SJSA1 (cell line): ENCODE measurements at places on chromosomes 12 and 14. TPM values are rescaled to one million over a fixed set of nuclear protein-coding genes. Genes with fewer than 3 reads are reported as not detected.

GRCh38 chr12:30792648-30793499 is 38.1 kb upstream of the CAPRIN2 start:
- H3K27ac ChIP-seq, result peak overlapping the region; percentile 87
- H3K36me3 ChIP-seq, result peaks cover 5% of the 10 kb centered on the region; the same call in 1 of the 2 replicates
- peaks cover 46% of the 10 kb centered on the region for H3K4me1 ChIP-seq
- no peak for DNase-seq

DNA sequence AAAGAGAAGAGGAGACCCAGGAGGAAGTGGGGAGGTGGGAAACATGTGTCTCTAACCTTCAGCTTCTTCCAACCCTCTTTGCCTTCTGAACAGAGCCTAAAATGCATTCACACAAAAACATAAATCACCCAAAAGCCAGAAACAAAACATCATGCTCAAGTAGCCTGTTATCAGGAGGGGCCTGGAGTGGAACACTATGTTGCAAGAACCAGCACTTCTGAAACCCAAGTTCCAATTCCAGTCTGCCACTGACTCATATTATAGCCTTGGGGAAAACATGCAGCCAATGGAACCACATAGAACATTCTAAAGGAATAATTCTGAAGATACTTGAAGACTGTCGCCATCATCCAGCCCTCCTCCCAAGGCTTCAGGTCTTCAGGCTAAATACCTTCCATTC is 169.8 kb upstream of the PLXNC1 start:
- H3K36me3 ChIP-seq, result no peaks in the 10 kb centered on the region
- no peaks in the 10 kb centered on the region for H3K4me1 ChIP-seq
- H3K27me3 ChIP-seq, result no peaks in the 10 kb centered on the region
- no peak for DNase-seq
- no peak overlapping the region for H3K27ac ChIP-seq
- H3K4me3 ChIP-seq, result no peak overlapping the region

DNA sequence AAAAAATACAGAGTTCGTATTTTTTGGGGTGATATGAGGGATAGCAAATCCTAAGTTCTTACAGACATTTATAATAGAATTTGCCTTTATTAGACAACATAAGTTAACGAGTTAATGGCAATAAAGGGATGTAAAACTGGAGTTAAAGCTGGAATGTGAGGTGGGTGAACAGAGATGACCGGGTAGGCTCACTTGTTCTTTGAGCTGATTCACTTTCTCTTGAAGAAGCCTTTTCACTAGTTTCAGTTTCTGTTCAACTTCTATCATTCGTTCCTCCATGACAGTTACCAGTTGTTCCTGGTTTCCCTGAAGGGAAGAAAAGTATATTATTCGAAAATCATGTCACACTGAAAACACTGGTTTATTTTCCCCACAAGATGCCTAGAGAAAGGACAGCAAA is 57.7 kb upstream of the SAV1 start:
- H3K36me3 ChIP-seq, result peaks cover 53% of the 10 kb centered on the region
- H3K27me3 ChIP-seq, result no peaks in the 10 kb centered on the region
- peaks cover 16% of the 10 kb centered on the region for H3K4me1 ChIP-seq
- H3K4me3 ChIP-seq, result no peak overlapping the region

DNA sequence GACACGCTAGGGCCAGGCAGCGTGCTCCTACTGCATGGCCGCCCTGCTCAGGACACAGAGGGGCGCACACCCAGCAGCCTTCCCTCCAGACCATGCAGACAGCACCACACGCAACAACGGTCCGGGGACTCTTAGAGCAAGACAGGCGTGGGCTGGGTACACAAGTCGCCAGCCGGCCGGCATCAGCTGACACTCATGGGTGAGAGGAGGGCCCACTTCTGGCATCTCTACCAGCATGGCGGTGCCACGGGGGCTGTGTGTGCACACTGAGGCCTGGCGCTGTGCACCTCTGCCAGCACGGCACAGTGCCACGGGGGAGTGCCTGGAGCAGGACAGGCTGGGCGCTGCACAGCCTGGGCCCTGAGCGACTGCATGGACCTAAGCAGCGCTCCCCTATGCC is 6.7 kb upstream of the BTBD6 start:
- H3K36me3 ChIP-seq, result peaks cover 17% of the 10 kb centered on the region
- no peak for DNase-seq
- H3K4me1 ChIP-seq, result no peaks in the 10 kb centered on the region
- no peaks in the 10 kb centered on the region for H3K27me3 ChIP-seq

DNA sequence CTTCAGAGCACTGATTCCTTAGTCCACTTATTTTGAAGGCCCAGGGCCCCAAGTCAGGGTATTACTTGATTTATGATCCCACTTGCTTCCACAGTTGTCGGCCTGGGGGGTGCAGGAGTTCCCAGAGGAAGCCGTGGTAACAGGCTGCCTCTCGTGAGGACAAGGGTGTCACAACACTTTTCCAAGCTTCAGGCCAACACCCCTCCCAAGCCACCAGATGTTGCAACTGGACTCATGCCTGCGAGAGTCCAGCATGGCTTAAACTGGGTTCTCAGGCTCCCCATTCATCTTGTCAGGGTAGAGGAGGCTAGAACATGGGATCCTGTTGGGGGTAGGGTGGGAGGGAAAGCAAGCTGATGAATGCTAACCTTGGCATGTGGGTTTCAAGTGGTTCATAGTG is 56.1 kb downstream of the BMP4 start:
- peaks cover 9% of the 10 kb centered on the region for H3K4me1 ChIP-seq
- DNase-seq, result no peak
- H3K4me3 ChIP-seq, result no peak overlapping the region
- no peaks in the 10 kb centered on the region for H3K36me3 ChIP-seq

Gene OR6C2
- total RNA-seq, result not detected in 2 replicates

DNA sequence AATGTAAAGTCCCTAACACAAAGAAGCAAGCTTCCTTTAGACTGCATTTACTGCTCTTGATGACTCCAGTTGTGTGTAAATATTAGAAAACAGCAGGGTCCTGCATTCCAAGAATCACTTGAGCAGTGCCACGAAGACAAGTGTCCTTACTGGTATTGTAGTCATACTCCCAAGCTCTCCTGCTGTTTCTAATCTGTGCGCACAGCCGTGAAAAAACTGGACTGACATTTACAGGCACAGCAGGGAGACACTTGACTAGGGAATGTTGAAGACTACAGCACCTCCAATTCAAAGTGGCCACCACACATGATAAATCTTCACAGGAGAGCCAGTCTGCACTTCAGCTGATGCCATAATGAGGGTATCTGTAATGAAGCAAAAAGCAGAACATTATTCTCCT is 91.4 kb downstream of the VRK1 start:
- H3K27me3 ChIP-seq, result no peaks in the 10 kb centered on the region
- H3K4me1 ChIP-seq, result no peaks in the 10 kb centered on the region
- DNase-seq, result no peak
- H3K36me3 ChIP-seq, result no peaks in the 10 kb centered on the region
- H3K27ac ChIP-seq, result no peak overlapping the region
- no peak overlapping the region for H3K4me3 ChIP-seq

GRCh38 chr12:47913081-47913480 is 8.3 kb upstream of the VDR start:
- H3K27ac ChIP-seq, result no peak overlapping the region
- no peaks in the 10 kb centered on the region for H3K36me3 ChIP-seq
- peaks cover 6% of the 10 kb centered on the region; the same call in 1 of the 2 replicates for H3K27me3 ChIP-seq
- H3K4me3 ChIP-seq, result no peak overlapping the region
- DNase-seq, result no peak

DNA sequence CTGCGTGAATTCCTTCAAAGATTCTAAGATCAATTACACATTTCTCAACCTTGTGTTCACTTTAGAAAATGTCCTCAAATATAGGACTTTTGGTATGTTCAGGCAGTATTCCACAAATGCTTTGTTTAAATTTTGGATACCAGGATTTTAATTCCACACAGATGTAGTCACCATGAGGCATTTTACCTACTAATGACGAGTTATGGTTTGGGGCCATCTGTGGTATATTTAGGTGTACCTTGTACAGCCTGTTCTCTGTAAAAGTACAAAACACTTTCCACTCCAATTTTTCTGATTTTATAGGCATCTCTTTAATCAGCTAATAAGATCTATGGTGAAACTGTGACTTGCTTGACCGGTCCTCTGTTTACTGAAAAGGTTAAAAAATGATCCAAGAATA is 275.7 kb upstream of the PRICKLE1 start:
- DNase-seq, result no peak
- H3K27me3 ChIP-seq, result no peaks in the 10 kb centered on the region
- no peak overlapping the region for H3K4me3 ChIP-seq
- no peak overlapping the region for H3K27ac ChIP-seq
- no peaks in the 10 kb centered on the region for H3K4me1 ChIP-seq

DNA sequence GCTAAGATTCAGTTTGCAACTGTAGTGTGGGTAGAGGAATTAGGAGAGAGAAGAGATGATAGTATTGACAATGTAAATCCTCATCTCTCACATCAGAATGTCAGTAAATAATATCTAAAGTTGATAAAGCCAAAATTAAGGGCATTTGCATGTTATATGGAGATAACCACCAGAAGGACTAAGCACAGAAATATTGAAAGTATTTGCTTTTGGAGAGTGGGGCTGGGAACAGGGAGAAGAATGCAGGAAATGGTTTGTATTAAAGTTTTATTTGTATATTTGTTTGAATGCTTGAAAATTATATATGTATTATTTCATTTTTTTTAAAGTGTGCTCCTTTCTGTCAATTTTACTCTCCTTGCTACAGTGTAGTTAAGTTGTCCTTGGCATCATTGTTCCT is 491.4 kb downstream of the APAF1 start:
- no peak for DNase-seq
- H3K4me1 ChIP-seq, result no peaks in the 10 kb centered on the region
- H3K36me3 ChIP-seq, result no peaks in the 10 kb centered on the region
- H3K27me3 ChIP-seq, result no peaks in the 10 kb centered on the region
- H3K4me3 ChIP-seq, result no peak overlapping the region

- no peaks in the 10 kb centered on the region for H3K36me3 ChIP-seq
- no peak overlapping the region for H3K4me3 ChIP-seq
- no peak for DNase-seq
- no peak overlapping the region for H3K27ac ChIP-seq
- H3K4me1 ChIP-seq, result peaks cover 5% of the 10 kb centered on the region
- H3K27me3 ChIP-seq, result no peaks in the 10 kb centered on the region
Observed at GRCh38 chr12:47862881-47863280, 41.9 kb downstream of the VDR start.

DNA sequence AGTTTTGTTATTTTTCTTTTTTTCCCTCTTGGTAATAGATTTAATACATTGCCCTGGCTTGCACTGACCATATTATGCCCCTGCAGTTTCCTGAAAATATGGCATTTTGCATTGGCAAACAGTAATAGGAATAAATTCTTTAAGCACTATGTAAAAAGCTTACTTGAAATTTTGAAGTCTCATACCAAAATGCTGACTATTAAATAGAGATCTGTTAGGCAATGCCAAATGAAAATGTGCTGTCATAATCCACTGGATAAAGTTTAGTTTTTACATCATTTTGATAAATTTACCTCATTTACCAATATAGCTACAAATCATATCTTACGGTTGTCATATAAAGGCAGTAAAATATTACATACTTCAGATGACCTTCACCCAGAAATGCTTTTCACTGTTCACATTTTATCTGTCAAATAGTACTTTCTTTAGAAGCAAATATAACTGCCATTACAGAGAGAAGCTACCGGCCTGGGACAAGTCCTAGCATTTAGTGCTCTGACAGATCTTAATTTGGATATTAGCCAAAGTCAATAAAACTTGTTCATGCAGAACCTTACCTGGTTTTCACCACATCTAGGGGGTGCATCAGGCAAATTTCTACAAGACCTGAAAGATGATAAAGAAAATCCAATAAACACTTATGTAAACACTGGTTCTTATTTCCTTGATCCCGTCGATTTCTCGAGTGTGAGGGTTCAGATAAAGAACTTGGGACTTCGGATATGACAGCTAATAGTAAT is 212.9 kb downstream of the PAX9 start:
- no peaks in the 10 kb centered on the region; the same call in 1 of the 2 replicates for H3K27me3 ChIP-seq
- DNase-seq, result no peak
- H3K4me1 ChIP-seq, result no peaks in the 10 kb centered on the region
- H3K36me3 ChIP-seq, result no peaks in the 10 kb centered on the region
- no peak overlapping the region for H3K4me3 ChIP-seq

DNA sequence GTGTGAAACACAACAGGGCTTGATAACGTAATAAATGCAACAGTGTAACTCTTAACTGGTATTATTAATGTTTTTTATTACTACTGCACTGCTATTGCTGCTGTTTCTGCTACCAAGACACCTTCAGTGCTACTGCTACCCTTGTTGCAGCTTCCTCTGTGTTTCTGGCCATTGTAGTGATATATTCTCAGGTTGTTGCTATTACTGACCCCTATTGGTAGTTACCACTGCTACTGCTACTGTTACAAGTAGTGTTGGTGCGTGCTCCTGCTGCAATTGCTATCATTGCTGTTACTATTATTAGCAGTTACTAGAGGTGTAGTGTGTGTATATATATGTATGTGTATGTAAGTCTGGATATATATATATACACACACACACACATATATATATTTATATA is 87.2 kb upstream of the PTPRB start:
- H3K27ac ChIP-seq, result no peak overlapping the region
- H3K36me3 ChIP-seq, result no peaks in the 10 kb centered on the region
- DNase-seq, result no peak
- no peak overlapping the region for H3K4me3 ChIP-seq
- H3K4me1 ChIP-seq, result no peaks in the 10 kb centered on the region
- H3K27me3 ChIP-seq, result no peaks in the 10 kb centered on the region

- no peak overlapping the region for H3K4me3 ChIP-seq
- H3K36me3 ChIP-seq, result no peaks in the 10 kb centered on the region
- no peak for DNase-seq
- H3K4me1 ChIP-seq, result no peaks in the 10 kb centered on the region
- no peaks in the 10 kb centered on the region; the same call in 1 of the 2 replicates for H3K27me3 ChIP-seq
Observed at GRCh38 chr12:70890895-70891832, 29.4 kb downstream of the PTPRR start.

- H3K4me1 ChIP-seq, result peaks cover 50% of the 10 kb centered on the region
- no peak overlapping the region for H3K27ac ChIP-seq
- H3K36me3 ChIP-seq, result no peaks in the 10 kb centered on the region
Observed at GRCh38 chr14:35369701-35370191, 34.8 kb downstream of the NFKBIA start.

- DNase-seq, result no peak
- no peak overlapping the region for H3K4me3 ChIP-seq
Observed at GRCh38 chr12:120358412-120359100, 10.4 kb downstream of the MSI1 start.

GRCh38 chr12:67078957-67079356 is 190.2 kb upstream of the CAND1 start:
- DNase-seq, result no peak
- no peaks in the 10 kb centered on the region for H3K4me1 ChIP-seq
- no peak overlapping the region for H3K4me3 ChIP-seq
- no peaks in the 10 kb centered on the region for H3K36me3 ChIP-seq
- no peak overlapping the region for H3K27ac ChIP-seq

GRCh38 chr14:59317346-59317745 is 128.9 kb downstream of the DAAM1 start:
- no peak overlapping the region for H3K4me3 ChIP-seq
- DNase-seq, result no peak
- no peak overlapping the region for H3K27ac ChIP-seq
- H3K36me3 ChIP-seq, result no peaks in the 10 kb centered on the region
- peaks cover 17% of the 10 kb centered on the region for H3K4me1 ChIP-seq

- no peak overlapping the region for H3K27ac ChIP-seq
- no peaks in the 10 kb centered on the region for H3K4me1 ChIP-seq
- H3K36me3 ChIP-seq, result peaks cover 3% of the 10 kb centered on the region; the same call in 1 of the 2 replicates
- no peaks in the 10 kb centered on the region for H3K27me3 ChIP-seq
- H3K4me3 ChIP-seq, result no peak overlapping the region
Observed at GRCh38 chr14:63964113-63964512, 111.3 kb downstream of the SYNE2 start.

- H3K4me1 ChIP-seq, result no peaks in the 10 kb centered on the region
- H3K36me3 ChIP-seq, result no peaks in the 10 kb centered on the region
- H3K27me3 ChIP-seq, result 0 out of 2 replicates have a peak, but pooled peaks cover 8% of the 10 kb centered on the region
- no peak for DNase-seq
Observed at GRCh38 chr12:112645586-112645985, 146.0 kb upstream of the RPH3A start.
